ENCODE measurements at places on chromosomes 7 and 10.

GRCh38 chr7:144379776-144380384 is 23.6 kb downstream of the NOBOX start:
- no peak for DNase-seq

DNA sequence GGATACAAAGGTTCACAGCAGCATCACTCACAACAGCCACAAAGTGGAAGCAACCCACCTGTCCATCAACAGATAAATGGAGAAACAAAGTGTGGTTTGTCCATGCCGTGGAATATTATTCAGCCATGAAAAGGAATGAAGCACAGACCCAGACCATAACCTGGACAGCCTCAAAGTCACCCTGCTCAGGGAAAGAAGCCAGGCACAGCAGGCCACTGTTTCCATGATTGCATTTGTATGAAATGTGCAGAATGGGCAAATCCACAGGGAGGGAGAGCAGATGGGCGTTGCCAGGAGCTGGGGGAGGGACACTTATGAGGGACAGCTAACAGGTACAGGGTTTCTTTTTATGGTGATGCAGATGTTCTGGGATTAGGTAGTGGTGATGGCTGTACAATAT is 30.3 kb downstream of the FOXL3 start:
- DNase-seq: no peak

GRCh38 chr10:117551330-117552155 is 9.0 kb downstream of the EMX2 start:
- DNase-seq: no peak

- peak; percentile 92 for DNase-seq
Measured at GRCh38 chr10:47165711-47166404, 134.1 kb upstream of the GDF10 start.

DNA sequence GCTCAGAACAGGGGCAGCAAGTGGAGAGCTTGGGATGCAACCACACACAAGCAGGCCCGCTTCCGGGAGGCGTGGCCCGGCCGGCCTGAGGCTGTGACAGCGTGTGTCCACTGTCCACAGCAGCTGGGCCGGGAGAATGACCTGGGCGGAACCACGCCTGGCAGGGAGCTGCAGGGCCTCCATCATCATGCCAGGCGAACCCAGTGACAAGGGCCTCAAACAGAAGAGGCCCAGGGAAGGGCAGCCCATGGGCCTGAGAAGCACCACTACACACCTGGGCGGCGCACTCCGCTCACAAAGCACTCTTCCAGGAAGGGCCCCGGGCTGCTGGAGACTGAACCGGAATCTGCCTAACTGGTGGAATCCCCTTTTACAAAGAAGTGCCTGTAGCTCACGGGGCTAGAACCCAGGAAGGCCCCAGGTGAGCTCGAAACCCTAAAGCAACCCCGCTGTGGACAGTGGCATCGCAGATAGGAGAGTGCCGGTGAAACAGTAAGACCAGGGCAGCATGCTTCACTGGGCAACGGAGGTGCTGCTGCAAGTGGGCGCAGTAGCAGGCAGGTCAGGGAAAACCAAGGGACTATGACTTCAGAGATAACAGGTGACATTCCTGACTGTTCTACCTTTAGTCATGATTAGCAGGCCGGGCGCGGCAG is 66.0 kb downstream of the MAD1L1 start:
- DNase-seq: no peak

GRCh38 chr10:118412932-118413331 is 70.8 kb upstream of the FAM204A start:
- no peak for DNase-seq

DNA sequence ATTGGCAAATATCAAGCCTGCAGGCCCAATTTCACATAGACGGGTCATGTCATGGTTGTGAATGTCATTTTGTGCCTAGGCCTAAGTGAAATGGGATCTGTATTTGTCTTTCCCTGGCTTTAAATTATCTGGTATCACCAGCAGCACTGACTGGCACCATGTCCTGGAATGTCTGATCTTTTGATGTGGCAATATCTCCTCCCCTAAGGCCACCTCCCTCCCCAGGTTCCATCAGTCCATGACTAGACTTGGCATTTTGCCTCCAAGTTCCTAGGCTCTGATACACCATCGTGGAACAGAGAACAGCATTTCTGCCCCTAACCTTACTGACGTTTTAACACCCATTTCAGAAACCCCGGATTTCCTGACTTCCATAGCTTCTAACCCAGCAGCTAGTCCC is 513.9 kb downstream of the GALNT17 start:
- DNase-seq: no peak

- no peak for DNase-seq
Measured at GRCh38 chr10:133049639-133050038, 38.1 kb upstream of the ADGRA1 start.

- DNase-seq: no peak
Measured at GRCh38 chr10:7460006-7460405, 49.2 kb upstream of the SFMBT2 start.

GRCh38 chr10:69237528-69238159 is 17.5 kb downstream of the HKDC1 start:
- peak; percentile 83 for DNase-seq

GRCh38 chr10:92714152-92714845 is 24.5 kb downstream of the HHEX start:
- DNase-seq: no peak

DNA sequence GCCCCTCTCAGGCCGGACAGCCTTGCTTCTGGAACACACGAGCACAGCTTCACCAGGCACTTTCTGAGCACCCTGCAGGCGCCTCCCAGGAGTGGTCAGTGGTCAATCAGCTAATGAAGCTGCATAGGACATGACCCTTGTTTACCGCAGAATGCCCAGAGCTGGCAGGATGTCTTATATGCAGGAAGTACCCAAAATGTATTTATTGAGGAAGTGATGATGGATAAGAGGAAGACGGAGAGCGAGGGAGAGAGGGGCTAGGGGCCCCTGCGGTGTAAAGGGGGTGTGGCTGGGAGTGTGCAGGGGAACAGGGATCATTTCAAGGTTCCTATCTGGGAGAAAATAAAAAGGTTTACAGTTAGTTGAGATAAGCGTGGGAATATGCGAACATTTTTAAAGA is 3.3 kb downstream of the CYP2E1 start:
- no peak for DNase-seq

GRCh38 chr7:873367-874002 is 2.9 kb upstream of the GET4 start:
- peak; percentile 87 for DNase-seq

DNA sequence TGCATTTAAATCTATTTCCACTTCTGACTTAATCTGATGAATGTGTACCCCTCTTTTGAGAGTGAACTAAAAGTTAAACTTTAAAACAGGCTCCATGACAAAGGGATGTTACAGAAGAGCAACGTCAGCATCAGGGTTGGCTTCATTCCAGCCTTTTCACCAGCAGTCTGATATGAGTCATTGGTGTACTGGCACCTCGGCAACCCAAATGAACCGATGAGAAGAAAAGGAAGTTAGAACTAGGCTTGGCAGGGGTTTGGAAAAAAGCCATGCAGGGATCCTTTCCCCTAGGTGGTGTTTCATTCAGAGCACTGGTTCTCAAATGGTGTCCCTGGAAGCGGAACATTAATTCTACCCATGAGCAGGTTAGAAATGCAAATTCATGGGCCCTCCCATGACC is 53.6 kb downstream of the SEC61G start:
- DNase-seq: peak; percentile 56

GRCh38 chr7:47489624-47490023 is 92.3 kb downstream of the TNS3 start:
- DNase-seq: no peak

GRCh38 chr7:103031781-103032180 is 42.8 kb downstream of the FBXL13 start:
- no peak for DNase-seq

- DNase-seq: no peak
Measured at GRCh38 chr7:94393246-94394108, 1.2 kb upstream of the COL1A2 start.

- DNase-seq: no peak
Measured at GRCh38 chr7:149317986-149318672, 56.1 kb downstream of the ZNF783 start.

GRCh38 chr7:94571816-94572215 is 62.2 kb downstream of the CASD1 start:
- no peak for DNase-seq

DNA sequence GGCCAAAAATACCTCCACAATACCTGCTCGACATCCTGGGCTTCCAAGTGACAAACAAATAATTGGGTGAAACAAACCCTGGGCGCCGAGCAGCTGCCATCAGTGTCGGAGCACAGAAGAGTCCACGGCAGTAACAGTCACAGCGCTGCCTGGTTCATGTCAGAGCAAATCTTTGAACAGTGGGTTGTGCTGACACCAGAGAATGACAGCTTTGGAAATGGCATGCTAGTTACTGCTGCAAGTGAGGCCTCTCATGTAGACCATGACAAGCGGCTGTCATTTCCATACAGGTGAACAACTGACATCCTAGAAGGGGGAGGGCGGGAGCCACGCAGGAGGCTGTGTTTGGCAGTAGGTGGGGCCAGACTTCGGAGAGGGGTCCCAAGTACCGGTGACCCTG is 420.5 kb upstream of the GALNT17 start:
- no peak for DNase-seq

DNA sequence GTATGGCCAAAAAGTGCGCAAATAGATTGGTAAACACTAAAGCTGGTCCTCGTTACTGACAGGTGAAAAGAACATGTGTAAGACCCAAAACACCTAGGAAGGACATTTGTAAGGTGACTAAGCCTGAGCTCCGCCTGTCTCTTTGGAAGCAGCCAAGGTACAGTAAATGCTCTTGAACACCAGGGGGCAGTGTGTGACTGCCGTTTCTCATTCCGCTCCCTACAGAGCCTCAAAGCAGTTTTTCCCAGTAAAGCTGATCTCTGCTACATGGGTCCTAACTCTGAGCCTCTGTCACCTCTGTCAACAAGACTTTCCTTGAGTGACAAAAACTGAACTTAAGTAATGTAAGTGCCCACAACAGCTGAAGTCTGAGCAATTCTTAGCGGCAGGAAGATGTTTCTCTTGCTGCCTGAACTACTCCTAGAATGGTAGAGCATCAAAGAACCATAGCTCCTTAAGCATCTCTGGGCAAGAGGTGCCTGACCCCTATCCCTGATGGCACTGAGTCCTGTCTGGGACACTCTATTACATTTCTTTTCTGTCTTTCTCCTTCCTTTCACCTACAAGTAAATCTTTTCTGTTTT is 238.0 kb upstream of the INHBA start:
- DNase-seq: peak; percentile 86

DNA sequence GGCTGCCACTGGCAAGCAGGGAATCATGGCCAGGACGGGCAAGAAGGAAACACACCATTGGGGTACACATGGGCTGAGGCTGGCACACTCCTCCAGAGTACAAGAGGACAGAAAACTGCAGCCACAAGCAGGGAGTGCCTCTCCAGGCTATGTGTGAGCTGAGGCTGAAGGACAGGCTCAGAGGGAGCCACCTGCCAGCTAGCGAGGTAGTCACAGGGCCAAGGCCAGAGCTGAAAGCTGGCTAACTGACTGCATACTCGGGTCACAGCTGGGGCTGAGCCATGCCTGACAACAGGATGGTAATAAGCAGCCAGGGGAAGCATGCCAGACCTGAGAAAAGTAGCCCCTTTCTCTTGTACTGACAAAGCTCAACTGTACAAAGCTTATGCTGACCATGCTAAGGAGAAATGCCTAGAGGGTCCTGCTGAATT is 52.0 kb downstream of the KIF5B start:
- no peak for DNase-seq

DNA sequence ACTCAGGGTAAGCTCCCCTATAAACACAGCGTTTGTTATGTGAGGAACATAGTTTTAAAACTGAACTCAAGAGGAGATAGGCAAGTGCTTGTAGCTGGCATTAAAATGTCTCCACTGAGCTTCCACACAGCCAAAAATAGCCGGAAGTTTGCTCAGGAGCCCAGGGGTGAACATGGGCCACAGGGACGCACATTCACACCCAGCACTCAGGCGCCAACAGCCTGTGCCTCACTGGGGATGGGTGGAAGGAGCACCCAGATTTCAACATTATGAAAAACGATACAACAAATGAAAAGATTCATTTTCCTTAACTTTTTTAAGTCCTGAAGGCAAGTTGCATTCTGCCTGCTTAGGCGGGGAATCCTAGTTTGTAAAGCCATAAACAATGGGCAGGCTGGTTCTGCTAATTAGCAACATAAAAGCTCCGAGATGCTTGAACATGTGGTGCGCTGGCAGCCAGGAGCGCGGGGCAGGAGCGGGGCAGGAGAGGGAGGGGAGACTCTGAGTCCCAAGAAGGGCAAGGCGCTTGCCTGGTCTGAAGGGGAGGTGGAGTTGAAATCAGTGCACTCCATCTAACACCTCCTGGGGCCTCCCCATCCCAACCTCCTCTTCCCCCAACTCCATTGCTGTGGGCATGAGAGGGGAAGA is 235.9 kb downstream of the COBL start:
- no peak for DNase-seq

DNA sequence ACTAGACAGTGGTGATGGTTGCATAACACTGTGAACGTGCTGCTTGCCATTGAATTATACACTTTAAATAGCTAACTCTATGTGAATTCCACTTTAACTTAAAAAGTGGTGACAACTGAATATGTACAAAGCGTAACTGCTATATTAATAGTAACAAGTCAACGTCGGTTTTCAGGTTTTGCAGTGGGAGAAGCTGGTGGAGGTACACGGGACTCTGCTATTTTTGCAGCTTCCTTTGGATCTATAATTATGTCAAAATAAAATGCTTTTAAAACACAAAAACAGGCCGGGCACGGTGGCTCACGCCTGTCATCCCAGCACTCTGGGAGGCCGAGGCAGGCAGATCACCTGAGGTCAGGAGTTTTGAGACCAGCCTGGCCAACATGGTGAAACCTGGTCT is 21.0 kb downstream of the AP5Z1 start:
- DNase-seq: no peak

DNA sequence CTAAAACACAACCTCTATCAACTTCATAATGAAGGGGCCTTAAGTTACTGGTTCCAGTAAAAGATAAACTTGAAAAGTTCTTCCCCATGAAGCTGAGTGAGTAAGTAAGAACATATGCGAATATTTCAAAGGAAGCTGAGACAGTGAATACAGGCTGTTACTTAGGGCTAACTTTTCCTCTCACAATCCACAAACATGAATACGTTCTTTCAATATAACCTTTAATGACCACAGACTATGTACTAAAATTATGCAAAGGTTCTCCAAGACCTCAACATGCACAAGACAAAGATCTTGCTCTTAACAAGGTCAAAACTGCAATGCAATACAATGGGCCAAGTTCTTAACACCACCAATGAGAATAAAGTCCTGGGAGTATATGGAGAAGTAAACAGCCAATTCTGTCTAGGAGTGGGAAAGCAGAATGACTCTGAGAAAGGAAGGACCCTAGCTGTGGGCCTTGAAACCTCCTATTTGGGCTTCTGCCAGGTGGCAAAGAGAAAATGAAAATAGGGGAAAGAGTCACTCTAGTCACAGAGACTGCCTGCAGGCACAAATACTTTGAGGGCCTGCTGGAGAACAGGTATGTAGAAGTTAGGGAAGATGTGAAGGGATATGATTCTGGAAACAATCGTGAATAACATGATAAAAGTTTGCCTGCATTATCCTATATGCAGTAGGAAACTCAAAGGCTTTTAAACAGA is 43.7 kb downstream of the OSBPL3 start:
- no peak for DNase-seq
